ENCODE measurements at places on chromosomes 7 and 10. TPM values are rescaled to one million over a fixed set of nuclear protein-coding genes. Genes with fewer than 3 reads are reported as not detected.

Gene BAMBI
- 3.8 TPM for total RNA-seq

Gene AKR1E2
- not detected for total RNA-seq

Gene PROSER2
- total RNA-seq = 14.6 TPM

- no peak for DNase-seq
Observed at GRCh38 chr10:88122145-88122544, 258.7 kb downstream of the PTEN start.

Gene ADRB1
- total RNA-seq = 0.12 TPM

Gene DRGX
- 17.8 TPM for total RNA-seq

GRCh38 chr10:3978174-3978573 is 193.2 kb upstream of the KLF6 start:
- no peak for DNase-seq

Gene PRLHR
- total RNA-seq = not detected

DNA sequence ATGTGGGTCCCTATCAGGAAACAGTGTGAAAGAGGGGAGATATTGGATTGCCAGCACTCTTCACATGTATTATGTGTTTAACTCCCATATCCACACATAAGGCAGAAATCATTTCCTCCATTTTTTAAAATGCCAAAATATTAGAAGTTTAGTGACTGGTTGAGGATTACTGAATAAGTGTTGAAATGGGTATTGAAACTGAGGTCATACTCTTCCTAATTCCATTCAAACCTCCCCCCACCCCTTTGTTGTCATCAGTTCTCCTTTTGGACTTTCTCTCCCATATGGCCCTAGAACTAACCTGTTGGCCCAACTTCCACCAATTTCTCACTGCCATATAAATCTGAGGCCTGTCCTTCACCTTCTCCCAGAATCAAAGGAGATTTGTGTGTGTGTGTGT is 81.6 kb downstream of the EVX1 start:
- no peak for DNase-seq

- no peak for DNase-seq
Observed at GRCh38 chr10:86361156-86362128, 5.2 kb downstream of the GRID1 start.

DNA sequence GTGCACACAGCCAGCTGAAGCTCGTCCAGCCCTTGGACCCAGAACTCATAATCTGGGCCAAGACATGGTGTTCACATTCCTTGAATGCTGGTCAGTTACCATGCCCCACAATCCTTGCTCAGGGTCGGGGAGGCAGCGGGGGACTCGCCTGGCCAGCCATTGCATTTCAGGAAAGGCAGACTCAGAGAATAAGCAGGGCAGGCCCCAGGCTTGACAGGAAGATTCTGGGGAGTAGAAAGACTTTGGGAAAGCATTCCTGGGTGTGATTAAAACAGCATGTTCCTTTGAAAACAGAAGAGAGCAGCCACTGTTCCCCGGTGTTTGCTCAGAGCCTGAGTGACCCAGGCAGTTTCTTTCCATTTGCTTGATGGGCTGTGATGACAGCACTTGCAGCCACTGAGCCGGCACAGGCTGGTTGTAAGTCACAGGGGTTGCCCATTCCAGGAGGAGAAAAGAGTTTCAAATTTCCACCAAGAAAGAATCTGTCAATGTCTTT is 473.7 kb downstream of the TYW1 start:
- no peak for DNase-seq

- DNase-seq = no peak
Observed at GRCh38 chr10:125024497-125025234, 82.7 kb downstream of the ZRANB1 start.

Gene ARID5B
- total RNA-seq = 10.5 TPM

- DNase-seq = no peak
Observed at GRCh38 chr7:1124164-1124563, 35.8 kb downstream of the ZFAND2A start.

Gene DNAJB9
- 18.5 TPM for total RNA-seq

DNA sequence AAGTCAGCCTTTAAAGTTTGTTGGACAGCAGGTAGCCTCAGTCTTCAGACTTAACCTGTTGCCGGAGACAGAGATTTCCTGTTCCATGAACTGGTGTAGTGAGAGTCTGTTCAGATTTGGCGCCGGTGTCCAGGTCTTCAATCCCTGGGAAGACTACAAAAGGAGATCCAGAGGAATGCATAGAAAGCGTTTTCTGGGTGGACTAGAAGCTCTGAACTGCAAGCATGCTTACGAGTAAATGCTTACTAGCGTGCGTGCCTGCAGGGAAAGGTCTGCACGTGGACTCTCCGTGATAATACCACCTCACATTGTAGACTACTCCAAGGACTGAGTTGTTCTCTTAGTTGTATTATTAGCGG is 878 bp downstream of the GLRX3 start:
- DNase-seq = peak; percentile 15

- no peak for DNase-seq
Observed at GRCh38 chr10:23141995-23142394, 46.6 kb downstream of the MSRB2 start.

- no peak for DNase-seq
Observed at GRCh38 chr10:111646021-111646420, 537.5 kb downstream of the GPAM start.

GRCh38 chr10:110544958-110545537 is 22.4 kb upstream of the SMC3 start:
- DNase-seq = peak; percentile 34

Gene SFTPA1
- total RNA-seq = not detected

- peak; percentile 12 for DNase-seq
Observed at GRCh38 chr10:28800144-28800543, 122.8 kb downstream of the BAMBI start.

DNA sequence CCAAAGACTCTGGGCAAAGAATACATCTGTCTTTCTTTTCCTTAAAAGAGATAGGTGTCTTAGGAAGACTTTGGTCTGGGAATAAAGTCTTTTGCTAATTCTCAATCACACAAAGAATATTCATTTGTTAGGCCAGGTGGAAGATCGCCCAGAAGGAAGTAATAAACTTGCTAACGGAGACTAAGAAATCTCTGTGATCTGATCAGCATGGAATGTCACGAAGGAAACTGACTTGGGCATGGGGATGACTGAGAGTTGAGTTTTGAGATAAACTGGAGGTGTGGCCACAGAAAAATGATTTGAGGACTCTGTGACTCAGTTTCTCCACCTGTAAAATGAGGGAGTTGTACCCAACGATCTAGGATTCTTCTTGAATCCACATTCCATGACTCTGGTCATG is 161.1 kb upstream of the SVIL start:
- no peak for DNase-seq

Gene TUBB8
- total RNA-seq = not detected

DNA sequence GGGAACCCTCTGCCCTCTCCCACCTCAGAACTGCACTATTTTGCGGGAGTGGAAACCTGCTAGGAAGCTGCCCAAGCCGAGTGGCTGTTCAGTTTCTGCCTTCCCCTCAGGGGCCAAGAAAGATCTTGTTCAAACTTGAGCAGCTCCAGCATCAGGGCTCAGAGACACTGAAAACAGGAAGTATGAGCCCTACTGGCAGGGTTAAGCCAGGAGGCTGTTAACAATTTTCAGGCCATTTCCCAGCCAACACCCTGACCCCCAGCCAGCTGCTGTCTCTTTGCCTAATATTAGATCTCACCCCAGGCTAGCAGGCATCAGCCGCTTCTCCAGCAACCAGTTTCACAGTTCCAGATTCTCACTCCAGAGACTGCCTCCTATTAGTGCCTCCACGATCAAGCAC is 9.2 kb downstream of the PLAU start:
- DNase-seq = peak; percentile 87

DNA sequence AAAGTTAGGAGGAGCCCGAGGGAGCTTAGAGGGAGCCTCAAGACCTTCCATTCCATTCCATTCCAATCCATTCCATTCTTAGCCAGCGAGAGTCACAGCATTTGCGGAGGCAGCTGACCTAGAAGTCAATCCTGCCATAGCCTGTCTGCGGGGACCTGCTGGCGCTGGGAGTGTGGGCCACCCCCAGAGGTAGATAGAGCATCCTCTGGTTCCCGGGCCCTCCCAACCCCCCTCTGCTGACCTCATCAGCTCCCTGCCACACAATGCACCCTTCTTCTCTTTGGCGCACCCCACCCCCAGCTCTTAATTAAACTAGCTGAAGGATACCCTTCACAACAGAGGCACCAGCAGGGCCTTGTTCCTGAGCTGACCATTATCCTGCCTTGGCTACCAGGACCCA is 152.5 kb upstream of the ZMIZ1 start:
- DNase-seq = no peak

DNA sequence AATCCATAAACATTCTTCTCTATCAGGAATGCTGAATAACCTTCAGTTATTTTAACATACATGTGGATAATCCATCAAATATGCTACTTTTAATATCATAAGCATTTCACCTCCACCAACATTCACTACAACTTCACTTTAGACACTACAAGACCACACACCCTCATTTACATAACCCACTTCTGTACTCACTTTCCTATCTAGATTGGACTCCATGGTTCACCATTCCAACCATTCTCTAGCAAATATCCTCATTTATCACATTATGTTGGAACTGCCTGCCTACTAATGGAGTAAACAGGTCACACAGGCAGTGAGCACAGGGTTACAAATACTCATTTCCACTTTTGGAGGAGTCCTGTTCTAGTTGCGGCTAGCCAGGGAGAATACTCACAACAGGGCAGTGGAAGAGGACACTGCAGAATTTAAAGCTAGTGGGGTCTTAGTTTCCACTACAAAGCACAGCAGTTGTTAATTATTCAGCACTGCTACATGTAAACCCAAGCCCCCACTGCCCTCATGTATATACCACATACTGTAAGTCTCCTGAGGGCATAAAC is 18.4 kb downstream of the SNX13 start:
- DNase-seq = no peak

GRCh38 chr7:26490640-26491624 is 199.3 kb downstream of the SNX10 start:
- no peak for DNase-seq

Gene FBH1
- 38.4 TPM for total RNA-seq

Gene ABHD11
- 13.9 TPM for total RNA-seq

Gene DENND10
- 42.1 TPM for total RNA-seq
